Left renal pelvis (tissue), 4 donors: ENCODE measurements at places on chromosomes 6 and 20. TPM values are rescaled to one million over a fixed set of nuclear protein-coding genes. Genes with fewer than 3 reads are reported as not detected.

- no peak for DNase-seq
Observed at GRCh38 chr6:169445661-169446581, 192.3 kb upstream of the THBS2 start.

GRCh38 chr20:58286729-58287128 lies 22.8 kb upstream of the RAB22A start:
- no peak for DNase-seq

The MUC22 gene
- not detected for polyA plus RNA-seq

The CLPSL2 gene
- 0.52 TPM for polyA plus RNA-seq
